Right ventricle myocardium superior (tissue), 1 donor: ENCODE measurements at places on chromosomes 5 and 9. TPM values are rescaled to one million over a fixed set of nuclear protein-coding genes. Genes with fewer than 3 reads are reported as not detected.

SLC6A19 gene
- total RNA-seq, result not detected

PSD2 gene
- total RNA-seq, result not detected

OR1L8 gene
- total RNA-seq, result not detected

C9orf152 gene
- not detected for total RNA-seq

C9orf72 gene
- total RNA-seq, result 20.2 TPM

CNTFR gene
- total RNA-seq, result 7.8 TPM

PAX5 gene
- not detected for total RNA-seq

PRR16 gene
- total RNA-seq, result 14.2 TPM

ENTREP1 gene
- total RNA-seq, result 18.7 TPM

ELOVL7 gene
- total RNA-seq, result 0.73 TPM

- DNase-seq, result no peak
Observed at GRCh38 chr5:40270274-40270845, 409.4 kb upstream of the PTGER4 start.

- DNase-seq, result no peak
Observed at GRCh38 chr5:150391986-150392385, 20.7 kb downstream of the CD74 start.

DNA sequence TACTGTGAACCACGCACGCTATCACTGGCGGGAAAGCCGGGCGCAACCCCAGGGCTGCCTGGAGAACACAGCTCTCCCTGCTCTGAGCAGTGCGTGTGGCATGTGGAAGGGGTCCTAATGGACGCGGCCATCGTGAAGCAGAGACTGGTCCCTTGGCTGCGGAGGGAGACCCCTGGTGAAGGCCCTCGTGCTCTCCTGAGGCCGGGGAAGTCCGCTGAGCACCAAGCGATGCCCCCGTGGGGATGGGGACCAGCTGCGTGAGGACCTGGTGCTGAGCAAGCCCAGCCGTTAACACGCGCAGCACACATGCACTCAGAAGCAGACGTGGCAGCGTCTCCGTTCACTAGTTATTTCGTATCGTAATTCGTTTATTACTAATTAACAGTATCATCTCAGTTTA is 24.4 kb downstream of the SLC12A7 start:
- DNase-seq, result no peak

DNA sequence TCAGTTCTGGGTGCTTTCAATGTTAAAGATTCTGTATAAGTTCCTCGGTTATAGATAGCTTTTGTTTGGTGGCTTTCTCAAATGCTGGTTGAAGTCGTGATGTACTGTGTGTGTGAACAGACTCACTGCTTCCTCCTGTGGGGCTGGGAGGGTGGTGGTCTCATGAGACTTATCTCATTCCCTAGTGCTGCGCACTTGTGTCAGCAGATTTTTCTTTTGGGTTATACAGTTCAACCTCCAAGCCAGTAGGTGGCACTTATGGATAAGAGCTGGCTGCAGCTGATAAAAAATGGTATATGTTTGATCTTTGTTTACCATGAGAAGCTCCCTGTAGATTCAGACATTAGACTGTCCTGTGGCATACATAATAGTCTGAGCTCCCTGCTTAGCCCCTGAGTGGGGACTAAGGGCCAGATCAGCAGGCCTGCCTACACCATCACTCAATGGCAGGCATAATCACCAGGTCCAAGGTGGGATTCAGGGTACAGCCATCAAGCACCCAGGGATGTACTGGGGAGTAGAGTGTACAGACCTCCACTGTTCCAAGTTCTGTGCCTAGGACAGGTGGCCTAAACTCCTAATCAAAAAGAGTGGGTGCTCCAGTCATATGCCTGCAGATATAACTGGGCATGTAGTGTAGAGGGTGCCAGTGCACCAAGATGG is 174.2 kb downstream of the OXCT1 start:
- no peak for DNase-seq

DNA sequence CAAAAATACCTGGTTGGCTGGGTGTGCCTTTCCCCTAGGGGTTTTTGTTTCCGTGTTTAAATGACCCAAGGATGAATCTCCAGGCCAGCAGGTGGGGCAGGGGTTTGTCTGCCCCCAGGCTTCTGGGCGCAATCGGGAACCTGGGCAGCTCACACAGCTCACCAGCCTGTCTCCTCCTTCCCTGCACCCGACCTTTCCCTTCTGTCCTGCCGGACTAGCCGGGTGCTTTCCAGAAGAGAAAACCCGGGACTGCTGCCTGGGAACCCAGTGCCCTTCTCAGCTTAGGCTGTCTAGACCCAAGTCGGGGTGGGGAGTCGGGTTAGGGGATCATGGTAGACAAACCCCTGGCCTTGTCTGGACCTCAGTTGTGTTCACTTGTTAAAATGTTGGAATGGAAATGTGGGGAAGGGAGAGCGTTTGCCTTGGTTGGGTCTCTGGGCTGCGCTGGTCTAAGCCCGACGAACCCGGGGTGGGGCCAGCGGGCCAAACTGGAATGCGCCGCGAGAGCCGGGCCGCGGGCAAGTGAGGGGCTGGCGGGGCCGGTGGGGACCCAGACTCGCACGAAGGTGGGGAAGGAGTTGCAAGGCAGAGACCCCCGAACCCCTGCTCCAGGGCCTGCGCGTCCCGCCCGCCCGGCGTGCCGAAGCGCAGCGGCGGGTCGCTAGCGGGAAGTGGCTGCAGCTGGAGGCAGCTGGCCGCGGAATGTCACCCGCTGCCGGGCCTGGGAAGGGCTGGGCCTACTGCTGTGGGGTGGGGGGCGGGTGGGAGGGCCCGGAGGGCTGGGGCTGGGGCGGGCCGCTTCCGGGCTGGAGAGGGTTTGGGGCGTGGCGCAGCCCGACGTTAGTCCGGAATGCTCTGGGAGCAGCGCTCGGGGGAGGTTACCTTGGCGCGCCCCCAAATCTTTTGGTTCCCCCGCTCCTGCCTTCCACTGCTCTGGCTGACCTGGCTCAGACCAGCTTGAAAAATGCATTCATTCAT is 84.6 kb downstream of the DAB2IP start:
- DNase-seq, result peak; percentile 89

DNA sequence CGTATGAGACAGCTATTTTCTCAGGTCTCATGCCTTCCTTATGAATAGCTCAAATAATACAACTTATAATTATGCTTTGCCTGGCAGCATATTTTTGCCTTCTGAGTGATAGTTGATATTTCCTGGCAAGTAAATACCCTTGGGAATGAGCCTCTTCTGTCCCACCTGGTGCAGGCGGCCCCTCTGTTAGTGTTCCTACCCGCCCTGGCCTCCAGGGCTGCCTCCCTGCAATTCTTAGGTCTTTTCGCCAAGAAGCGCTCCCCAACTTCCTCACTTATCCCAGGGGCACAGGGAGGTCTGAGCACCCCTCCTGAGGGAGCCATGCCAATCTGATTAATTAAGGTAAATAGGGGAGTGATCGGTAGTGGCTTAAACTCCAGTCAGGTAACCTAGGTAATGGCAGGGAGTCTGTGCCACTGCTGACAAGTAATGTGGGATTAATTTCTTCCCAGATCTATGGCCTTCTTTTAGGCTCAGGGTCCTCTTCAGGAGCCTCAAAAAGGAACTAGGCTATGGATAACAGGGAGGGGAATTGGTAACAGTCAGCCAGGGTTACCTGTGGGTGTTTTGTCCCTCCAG is 81.5 kb downstream of the GALNT10 start:
- no peak for DNase-seq

DNA sequence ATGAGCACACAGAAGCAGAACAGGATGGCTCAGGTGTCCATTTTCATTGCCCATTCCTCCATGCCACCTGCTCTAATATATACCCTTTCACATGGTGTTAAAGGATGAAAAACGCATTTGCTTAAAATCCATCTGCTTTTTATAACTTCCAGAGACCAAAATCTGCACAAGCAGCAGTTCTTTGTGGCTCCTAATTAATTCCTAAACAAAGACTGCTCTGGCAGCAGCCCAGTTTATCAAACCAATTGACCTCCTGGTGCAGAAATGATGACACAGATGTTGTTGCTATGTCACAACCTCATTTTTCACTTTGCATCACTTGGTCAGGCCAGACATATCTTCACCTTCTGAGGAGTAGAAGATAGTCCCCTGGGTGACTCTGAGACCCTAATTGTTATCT is 141.2 kb downstream of the ASTN2 start:
- DNase-seq, result no peak

GRCh38 chr9:4137234-4137633 is 162.6 kb downstream of the GLIS3 start:
- DNase-seq, result no peak

DNA sequence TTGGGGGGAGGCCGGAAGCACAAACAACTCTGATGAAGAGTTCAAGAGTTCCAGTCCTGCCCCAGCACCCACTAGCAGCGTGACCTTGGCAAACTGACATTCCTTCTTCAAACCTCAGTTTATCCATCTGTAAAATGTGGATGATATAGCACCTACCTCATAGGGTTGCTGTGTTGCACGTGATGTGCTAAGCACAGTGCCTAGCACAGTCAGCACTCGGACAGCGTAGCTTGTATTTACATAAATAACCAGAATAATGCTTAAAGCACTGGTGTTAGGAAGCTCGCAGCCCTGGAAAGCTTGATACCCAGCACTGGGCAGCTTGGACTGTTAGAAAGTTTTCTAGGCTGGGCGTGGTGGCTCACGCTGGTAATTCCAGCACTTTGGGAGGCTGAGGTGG is 5.1 kb downstream of the PKN3 start:
- DNase-seq, result no peak

DNA sequence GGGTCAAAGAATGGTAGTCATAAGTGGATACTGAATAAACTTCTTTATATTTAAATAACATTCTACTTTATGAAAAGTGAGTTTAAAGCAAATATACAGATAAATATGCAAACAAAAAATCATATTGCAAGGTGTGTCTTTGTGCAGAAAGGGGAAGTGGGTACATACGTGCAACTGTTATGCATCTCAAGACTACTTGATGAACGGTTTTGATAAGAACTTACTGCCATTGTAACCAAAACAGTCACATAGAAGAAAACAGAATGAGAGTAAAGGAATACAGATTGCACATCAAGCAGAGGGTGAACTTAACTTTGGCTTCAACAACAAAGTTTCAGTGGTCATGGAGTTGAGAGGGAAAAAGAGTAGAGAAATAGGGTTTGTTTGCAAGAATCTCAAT is 9.9 kb downstream of the CAMK4 start:
- no peak for DNase-seq

GRCh38 chr5:126676195-126676624 is 75.5 kb downstream of the PHAX start:
- DNase-seq, result no peak

DNA sequence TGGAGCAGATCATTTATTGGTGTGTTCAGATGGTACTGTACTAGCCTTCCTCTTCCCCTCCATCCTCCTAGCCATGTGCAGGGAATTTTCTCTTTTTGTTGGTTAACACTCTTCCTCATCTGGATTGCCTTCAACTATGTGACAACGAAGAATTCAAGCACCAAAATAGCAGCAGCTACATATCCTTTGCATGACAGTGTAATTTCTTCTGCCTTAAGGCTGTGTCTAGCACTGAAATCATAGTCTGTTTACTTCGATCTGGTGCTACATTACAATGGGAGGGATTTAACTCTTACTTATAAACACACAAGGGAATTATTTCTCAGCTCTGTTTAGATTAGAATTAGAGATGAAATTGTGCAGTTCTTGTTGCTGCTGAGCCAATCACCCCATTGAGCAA is 260.4 kb downstream of the ARL15 start:
- DNase-seq, result no peak

DNA sequence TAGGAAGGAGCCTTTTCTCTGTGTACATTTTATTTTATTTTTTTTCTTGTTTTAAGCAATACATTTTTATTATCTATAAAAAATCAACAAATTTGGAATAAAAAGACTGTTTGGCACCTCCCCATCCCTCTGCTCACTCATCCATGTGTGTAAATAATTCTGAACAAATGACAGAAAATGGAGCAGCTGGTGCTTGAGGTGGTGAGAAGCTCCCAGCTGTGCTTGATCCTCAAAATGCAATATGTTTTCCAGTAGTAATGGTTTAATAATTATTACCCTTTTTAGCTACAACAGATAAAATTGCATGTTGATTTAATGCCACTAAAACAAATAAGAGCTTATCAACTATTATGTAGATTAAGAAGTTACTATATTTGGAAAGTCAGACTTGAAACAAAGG is 132.5 kb downstream of the CDH18 start:
- no peak for DNase-seq

DNA sequence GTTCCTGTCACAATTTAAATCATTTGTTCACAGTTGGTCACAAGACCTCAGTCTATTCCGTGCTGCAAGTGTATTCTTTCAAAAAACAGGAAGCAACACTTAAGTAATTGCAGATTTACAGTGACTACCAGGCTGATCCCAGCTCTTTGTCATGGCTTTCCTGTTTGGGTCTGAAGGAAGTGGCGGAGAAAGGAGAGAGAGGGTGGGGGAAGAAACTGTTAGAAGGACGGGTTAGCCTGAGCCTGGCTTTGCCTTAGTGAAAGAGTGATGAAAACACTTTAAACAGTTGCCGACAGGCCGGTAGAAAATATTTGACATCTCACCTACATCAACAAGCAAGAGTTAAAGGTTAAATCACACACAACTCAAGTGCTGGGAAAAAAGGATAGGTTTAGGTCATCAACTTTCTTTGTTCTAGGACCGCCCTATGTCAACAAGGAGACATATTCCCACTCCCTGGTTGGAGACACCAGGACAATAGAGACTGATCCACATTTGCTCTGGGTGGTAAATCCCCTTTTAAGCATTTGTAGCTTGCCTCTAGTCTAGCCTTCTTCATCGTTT is 102.2 kb upstream of the DAB2 start:
- DNase-seq, result no peak

DNA sequence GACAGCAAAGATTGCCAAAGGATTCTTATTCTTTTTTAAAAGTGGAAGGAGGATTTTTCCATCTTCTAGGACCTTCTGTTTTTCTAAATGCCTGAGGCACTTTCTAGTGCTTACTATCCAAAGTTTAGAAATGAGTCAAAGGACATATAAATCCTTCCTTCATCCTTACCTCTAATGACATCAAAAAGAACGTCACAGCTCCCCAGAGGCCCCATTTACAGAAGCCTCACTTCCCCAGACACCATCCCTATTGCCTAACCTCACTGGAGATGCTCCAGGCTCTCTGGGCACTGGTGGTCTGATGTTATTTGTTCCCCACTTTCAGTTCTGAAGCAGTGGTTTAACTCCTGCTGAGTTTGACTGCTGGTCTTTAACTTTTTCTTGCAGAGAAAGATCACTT is 504.3 kb downstream of the AGTPBP1 start:
- no peak for DNase-seq

GRCh38 chr9:130755377-130756007 is 61.9 kb downstream of the EXOSC2 start:
- DNase-seq, result no peak

- no peak for DNase-seq
Observed at GRCh38 chr5:3124410-3124809, 372.9 kb upstream of the IRX2 start.

GRCh38 chr5:125486634-125487033 is 740.2 kb upstream of the ZNF608 start:
- DNase-seq, result no peak
